ENCODE measurements at places on chromosomes 12 and 14.

GRCh38 chr12:57182918-57183575 lies 33.5 kb upstream of the NXPH4 start:
- DNase-seq, result peak; percentile 64

GRCh38 chr12:90235642-90236041 lies 527.0 kb upstream of the ATP2B1 start:
- DNase-seq, result no peak

DNA sequence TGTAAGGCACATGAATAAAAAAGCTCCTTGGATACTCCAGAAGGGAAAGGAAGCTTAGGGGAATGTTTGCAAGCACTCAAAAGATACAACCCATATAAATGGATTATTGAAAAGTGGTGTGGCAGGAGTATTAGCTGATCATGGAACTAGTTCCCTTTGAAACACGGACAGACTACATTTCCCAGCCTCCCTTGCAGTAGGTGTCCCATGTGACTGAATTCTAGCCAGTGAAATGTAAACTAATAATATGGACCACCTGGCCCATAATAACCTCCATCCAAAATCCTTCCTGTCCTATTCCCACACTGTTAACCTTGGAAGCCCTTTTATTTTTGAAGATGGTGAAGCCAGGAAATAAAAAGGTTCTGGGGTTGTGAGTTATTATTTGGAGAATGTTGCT lies 242.3 kb downstream of the SUDS3 start:
- no peak for DNase-seq

DNA sequence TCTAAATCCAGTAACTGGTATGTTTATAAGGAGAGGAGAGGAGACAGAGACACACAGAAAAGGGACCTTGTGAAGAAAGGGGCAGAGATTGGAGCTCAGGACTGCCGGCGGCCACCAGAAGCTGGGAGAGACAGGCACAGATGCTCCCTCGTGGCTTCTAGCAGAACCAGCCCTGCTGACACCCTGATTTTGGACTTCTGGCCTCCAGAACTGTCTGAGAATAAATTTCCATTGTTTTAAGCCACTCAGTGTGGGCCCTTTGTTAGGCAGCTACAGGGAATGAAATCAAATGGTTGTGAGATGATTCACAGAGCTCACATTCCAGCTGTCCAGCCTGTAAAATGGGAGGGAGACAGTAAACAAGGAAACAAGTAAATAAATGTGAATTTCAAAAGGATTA lies 47.6 kb downstream of the TMEM132C start:
- DNase-seq, result no peak

- no peak for DNase-seq
These were observed 306.7 kb downstream of the ZFP36L1 start for GRCh38 chr14:68486033-68486732.

DNA sequence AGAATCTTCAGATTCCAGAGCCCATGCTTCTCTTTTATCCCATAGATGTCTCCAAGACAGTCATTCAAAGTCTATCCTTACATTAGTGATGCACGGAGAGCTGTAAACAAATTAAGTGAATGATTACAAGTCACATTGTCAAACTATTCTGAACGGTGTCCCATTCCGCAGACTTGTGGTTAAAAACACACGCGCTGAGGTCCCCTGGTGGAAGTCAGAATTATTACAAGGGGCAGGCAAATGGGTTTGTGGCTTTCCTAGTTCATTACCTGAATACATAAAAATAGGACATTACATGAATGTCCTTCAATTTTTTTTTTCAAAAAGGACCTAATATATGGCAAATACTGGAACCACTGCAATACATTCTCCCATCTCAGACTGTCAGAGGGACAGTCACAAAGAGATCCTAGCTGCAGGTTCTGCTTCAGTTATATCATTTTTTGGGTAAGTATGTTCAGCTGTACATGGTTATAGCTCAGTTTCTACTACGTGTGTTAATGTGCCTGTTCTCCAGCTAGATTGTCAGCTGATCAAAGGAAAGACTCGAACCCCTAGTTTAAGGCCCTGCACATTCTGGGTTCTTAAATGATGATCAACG lies 53.1 kb upstream of the STON2 start:
- DNase-seq, result peak; percentile 15

- DNase-seq, result no peak
These were observed 8.5 kb upstream of the ASCL1 start for GRCh38 chr12:102948941-102949352.

GRCh38 chr12:123705935-123706334 lies 6.2 kb upstream of the ATP6V0A2 start:
- DNase-seq, result no peak

- no peak for DNase-seq
These were observed 23.8 kb upstream of the GOLGA3 start for GRCh38 chr12:132852496-132852895.

DNA sequence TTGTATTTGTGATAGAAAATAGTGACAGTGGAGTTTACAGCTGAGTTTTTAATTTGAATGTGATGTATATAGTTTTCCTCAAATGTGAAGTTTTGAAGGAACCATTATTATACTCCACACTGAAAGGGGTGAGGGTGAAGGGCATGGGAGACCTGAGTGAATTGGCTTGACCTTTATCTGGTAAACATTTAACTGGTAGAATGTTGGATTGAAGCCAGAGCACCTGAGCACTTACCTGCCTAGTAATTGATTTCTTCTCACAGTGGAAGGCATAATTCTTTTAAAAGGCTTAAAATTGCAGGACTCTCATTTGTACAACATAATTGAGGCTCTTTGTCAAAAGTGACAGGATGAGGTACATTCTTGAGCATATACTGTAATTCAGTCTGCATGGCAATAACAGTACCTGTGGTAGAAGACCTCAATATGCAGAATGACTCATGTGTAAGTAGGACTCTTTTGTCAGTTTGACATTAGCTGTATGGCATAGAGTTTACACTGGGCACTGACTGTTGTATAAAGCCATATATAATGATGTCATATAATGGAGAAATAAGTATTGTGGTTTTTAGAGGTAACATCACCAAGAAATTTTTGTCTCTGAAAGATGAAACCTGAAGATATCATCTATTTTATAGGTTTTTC lies 309.6 kb downstream of the TMTC2 start:
- DNase-seq, result no peak

GRCh38 chr12:52655720-52656124 lies 3.7 kb upstream of the KRT2 start:
- no peak for DNase-seq

- no peak for DNase-seq
These were observed 27.8 kb upstream of the PCNX1 start for GRCh38 chr14:70879448-70879847.

- DNase-seq, result no peak
These were observed 13.0 kb downstream of the MVK start for GRCh38 chr12:109586385-109587296.

- no peak for DNase-seq
These were observed 52.7 kb upstream of the LMO3 start for GRCh38 chr12:16658699-16659098.

DNA sequence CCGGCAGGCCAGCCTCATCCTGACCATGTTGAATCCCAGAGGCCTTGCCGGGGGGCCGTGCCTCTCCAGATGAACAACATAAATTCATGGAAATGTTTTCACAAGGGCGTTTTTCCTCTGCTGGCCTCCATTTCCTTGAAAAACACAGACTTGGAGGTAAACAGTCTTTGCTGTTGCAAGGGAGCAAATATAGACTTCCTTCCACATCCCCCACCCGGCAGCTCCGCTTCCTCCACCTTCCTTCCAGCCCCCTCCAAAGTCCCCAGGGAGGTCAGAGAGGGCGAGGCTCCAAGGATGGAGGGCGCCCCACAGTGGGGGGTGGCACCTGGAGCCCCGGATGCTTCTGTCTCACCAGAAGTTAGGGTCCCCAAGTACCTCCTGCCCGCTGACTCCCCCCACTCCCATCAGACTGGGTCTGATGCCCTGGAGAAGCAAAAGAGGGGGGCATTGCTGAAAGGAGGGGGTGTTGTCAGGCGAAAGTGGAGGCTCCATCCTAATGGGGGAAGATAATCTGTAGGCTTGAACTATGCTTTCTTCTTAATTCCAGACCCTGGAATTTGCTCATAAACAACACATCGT lies 31.1 kb downstream of the CALM1 start:
- no peak for DNase-seq

DNA sequence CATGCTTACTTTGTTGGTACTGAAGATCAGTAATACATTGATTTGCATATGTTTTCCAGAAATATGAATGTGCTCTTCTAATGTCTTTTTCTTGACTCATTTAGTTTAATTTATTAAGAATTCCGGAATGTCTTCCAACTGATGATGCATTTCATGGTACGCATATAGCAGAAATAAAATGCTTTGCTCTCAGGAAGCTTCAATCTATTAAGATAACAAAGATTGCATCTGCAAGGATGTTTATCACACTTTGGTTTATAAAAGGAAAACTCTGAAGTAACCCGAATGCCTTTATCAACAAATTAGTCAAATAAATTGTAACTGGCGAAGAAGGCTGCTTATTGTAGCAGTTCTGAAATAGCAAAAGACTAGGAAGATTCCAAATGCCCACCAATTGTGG lies 166.4 kb upstream of the LMNTD1 start:
- DNase-seq, result no peak

GRCh38 chr14:97025722-97026121 lies 228.5 kb downstream of the VRK1 start:
- no peak for DNase-seq

DNA sequence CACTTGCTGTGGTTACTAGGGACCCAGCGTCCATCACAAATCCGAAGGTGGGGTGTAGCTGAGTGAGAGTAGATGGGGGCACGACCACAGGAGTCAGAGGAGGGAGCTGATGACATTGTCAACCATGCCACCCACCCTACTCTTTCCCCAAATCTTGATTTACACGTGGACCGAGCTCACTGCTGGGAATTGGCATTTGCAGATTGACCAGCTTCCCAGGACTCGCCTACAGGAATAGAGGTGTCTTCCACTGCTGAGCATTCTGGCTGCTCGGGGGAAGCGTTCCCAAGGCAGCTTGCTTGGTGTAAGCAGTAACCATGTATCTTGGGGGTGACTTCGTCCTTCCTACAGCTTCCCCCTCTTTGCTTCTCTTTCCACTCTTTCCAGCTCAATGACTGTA lies 353 bp upstream of the PTPRR start:
- DNase-seq, result no peak

DNA sequence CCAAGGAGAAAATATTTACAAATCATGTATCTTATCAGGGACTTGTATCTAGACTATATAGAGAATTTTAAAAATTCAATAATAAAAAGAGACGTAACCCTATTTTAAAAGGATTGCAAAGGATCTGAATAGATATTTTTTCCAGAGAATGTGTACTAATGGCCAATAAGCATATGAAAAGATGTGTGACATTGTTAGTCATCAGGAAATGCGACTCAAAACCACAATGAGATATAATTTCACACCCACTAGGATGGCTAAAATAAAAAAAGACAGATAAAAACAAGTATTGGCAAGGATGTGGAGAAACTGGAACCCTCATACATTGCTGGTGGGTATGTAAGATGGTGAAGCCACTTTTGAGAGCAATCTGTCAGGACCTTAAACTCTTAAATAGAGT lies 141.9 kb upstream of the BMP4 start:
- no peak for DNase-seq

GRCh38 chr14:76826122-76826521 lies at the start of gene LRRC74A:
TSS of gene LRRC74A (plus strand) at chr14:76826408. CDS start at chr14:76826698, 290 bp downstream.
- no peak for DNase-seq

GRCh38 chr14:96515731-96516130 lies 13.5 kb downstream of the PAPOLA start:
- DNase-seq, result no peak

GRCh38 chr14:44149597-44149996 lies 357.5 kb downstream of the FSCB start:
- no peak for DNase-seq

GRCh38 chr12:10558789-10559188 lies 53.1 kb downstream of the EIF2S3B start:
- no peak for DNase-seq

DNA sequence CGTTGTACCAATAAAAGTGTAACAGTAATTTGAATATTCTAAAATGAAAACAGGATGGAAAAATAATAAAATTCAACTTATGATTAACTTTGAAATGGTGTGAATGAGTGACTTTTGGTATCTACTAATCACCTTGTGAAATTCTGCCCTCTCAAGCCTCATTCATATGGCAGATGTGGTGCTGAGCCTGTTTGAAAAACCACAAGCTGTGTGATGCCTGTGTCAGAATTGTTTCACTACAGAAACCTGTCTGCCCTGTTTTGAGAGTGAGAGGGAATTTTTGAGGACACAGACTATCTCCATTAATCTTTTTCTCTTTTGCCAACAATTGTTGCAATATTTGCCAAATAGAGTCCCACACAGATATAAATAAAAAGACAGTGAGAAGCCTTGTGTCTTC lies 3.9 kb upstream of the RNU6-7 start:
- DNase-seq, result peak; percentile 9

- DNase-seq, result no peak
These were observed 18.9 kb downstream of the ARG2 start for GRCh38 chr14:67638642-67639041.

DNA sequence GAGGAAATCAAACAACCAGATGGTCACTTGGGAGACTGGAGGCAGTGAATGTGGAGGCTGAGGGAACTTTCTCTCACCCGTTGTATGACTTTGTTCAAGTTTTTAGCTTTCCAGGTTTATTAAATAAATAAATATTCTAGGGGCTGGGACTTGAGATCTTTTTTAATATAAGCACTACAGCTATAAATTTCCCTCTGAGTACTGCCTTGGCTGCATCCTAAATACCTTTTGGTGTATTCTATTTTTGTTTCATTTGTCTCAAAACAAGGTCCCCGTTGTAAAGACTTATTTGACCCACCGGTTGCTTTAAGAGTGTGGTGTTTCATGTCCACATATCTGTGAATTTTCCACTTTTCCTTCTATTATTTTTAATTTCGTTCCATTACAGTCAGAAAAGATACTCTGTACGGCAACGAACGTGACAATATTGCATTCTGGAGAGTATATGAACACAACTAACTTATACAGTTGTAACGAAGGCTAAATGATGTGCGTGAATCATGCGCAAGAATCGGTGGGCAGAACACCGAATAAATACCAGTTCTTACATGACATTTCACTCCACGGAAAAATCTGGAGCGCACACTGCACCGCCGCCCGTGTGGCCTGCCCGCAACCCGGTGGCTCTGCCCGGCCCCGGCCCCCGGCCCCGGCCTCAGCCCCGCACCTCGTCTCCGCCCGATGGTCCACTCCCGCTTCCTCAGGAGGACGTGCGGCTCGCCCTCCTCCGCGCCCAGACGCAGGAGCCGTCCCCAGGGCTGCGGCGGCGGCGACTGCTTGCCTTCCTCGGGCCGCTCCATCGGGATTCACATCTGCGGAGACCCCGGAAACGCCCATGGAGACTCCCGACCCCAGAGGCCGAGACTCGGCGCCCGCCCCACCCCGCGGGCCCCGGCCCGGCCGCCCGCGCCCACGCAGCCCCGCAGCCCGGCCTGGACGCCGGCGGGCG lies 602 bp downstream of the CHFR start:
- no peak for DNase-seq

Measured in T-helper 2 cell (primary cell).